Omental fat pad (tissue), 4 donors: ENCODE measurements at places on chromosomes 6 and 20. TPM values are rescaled to one million over a fixed set of nuclear protein-coding genes. Genes with fewer than 3 reads are reported as not detected.

FOXS1 gene
- total RNA-seq = 1.3 TPM

THBS2 gene
- total RNA-seq = 111 TPM

BHLHE23 gene
- total RNA-seq = not detected

SYTL3 gene
- total RNA-seq = 5.8 TPM

ENPP4 gene
- 27.3 TPM for total RNA-seq

MAK gene
- total RNA-seq = 1.3 TPM

TFAP2C gene
- total RNA-seq = 11.6 TPM

B3GALT4 gene
- 8.5 TPM for total RNA-seq

ZC3H12D gene
- 8.9 TPM for total RNA-seq

ABCF1 gene
- 50.7 TPM for total RNA-seq

CLIC1 gene
- total RNA-seq = 244 TPM

WFDC2 gene
- 3.0 TPM for total RNA-seq

RBPJL gene
- total RNA-seq = not detected

SNAI1 gene
- 3.3 TPM for total RNA-seq

HTR1B gene
- not detected for total RNA-seq

- no peak for DNase-seq
Measured at GRCh38 chr6:3333263-3333662, 74.5 kb downstream of the PSMG4 start.

DNA sequence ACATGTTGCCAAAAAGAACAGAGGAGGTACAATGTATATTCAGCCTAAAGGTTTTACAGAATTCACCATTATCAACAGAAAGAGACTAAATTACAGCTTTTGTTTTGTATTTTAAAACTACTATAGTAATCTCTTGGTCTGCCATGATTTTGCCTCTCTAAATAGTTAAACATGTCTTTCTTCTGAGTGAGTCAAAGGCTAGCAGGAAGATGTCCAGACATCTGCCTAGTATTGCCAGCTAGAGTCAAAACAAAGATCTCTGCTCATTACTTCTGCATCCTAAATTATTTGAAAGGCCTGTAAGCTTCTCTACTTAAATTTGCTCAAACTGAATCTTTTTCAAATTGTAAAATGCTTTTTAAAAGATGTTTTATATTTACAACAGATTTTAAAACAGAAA, 8.8 kb downstream of the ASF1A start:
- DNase-seq = no peak

DNA sequence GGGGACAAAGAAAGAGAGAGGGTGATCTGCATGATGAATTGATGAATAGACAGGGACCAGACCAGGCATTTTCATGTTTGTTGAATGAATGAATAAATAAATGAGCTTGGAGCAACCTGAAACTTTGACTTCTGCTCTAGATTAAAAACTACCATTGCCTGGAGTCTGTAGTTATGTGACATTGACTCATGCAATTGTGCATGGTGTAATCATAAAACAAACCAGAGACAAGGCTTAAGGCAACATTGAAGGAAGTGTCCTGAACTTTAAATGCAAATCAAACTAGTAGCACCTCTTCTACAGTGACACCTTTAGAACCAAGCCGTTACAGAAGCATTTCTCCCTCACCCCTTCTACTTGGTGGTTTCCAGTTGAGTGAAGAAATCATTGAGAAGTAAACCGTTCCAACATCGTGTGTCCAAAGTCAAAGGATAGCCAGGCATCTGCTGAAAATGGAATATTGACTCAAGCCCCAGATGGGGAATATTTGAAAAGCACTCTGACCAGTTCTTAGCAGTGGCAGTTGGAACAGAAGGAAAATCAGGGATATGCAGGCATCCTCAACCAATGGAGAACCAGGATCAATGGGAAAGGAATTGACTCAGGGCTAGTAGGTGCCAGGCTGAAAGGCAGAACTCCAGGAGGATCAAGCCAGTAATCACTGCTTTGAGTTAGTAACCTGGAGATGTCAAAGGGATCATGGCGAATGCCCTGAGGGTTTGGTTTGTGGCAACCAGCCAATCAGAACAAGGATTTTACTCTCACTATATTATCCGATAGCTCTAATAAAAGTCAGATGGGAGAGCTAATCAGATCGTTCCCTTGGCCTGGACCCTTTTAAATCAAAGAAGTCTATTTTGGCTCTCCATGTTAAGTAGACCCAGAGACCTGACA, 171.2 kb upstream of the TSHZ2 start:
- no peak for DNase-seq

DNA sequence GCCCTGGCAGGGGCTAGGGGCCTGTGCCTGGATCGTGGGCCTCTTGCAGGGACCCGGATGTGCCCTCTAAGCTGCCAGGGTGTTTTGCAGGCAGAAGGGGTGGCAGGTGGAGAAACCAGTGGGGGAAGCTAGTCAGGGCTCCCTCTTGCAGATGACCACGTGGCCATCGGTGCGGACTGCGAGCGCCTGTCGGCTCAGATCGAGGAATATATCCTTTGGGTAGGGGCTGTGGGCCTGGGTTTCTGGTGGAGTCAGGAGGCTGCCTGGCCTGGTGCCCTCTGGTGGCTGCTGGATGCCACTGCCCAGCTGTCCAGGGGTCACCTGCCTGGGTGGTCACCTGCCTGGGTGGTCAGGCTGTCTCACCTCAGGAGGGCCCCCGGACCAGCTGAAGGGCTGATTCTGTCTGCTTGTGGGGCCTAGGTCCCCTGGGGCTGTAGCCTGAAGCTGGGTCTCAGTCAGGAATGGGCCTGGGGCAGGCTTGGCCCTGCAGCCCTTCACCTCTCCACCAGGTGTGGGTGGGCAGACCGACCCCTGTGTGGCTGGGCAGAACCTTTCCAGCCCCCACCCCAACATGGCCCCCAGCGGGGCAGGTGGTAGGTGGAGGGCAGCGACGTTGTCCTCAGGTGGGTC, 6.7 kb downstream of the TCEA2 start:
- no peak for DNase-seq

- no peak for DNase-seq
Measured at GRCh38 chr6:74607468-74607867, 598.4 kb downstream of the COL12A1 start.

- DNase-seq = no peak
Measured at GRCh38 chr20:60261333-60261732, 303.1 kb downstream of the CDH26 start.

DNA sequence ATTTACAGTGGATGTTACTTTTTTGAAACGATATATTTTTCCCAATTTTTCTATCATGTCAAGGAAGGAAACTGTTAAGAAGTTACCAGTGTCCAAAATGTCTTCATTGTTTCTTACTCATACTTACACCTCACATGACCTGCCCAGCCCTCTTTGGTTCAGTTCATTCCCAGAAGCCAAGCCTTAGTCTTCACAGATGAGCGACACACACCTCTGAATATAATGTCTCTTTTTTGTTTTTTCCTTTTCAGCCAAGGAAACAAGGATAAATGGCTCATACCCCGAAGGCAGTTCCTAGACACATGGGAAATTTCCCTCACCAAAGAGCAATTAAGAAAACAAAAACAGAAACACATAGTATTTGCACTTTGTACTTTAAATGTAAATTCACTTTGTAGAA, 225.2 kb downstream of the SMOC2 start:
- no peak for DNase-seq

DNA sequence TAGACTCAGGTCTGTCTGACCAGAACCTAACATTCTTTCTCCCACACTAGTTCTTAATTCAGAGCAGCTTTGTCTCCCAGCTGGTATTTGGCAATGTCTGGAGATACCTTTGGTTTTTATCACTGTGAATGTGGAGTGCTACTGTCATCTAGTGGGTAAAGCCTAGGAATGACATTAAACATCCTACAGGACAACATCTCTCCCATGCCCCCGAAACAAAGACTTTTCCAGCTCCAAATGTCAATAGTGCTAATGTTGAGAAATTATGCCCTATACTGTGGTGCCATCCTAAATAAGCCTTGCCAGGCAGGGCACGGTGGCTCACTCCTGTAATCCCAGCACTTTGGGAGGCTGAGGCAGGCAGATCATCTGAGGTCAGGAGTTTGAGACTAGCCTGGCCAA, 4.2 kb upstream of the TTPAL start:
- DNase-seq = no peak

DNA sequence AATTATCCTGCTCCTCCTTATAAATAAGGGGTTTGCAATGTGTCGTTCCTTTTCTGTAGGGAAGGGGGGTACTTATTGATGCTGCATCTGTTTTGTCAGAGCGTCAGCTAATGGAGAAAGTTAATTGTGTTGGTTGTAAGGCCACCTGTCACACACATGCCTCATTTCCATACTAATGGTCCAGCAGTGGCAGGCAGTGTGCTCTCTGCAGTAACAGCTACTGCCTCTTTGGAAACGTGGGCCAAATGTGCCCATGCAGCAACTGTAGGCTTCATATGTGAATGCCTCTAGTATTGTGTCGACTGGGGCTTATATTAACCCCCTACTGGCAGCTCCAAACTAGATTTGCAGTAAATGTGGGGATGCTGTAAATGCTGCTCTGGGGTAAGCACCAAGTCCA, 56.3 kb upstream of the OLIG3 start:
- no peak for DNase-seq

GRCh38 chr20:63544241-63544957, 3.1 kb downstream of the SRMS start:
- DNase-seq = no peak

- DNase-seq = no peak
Measured at GRCh38 chr20:34524426-34524825, 8.2 kb downstream of the DYNLRB1 start.

- DNase-seq = no peak
Measured at GRCh38 chr20:31678389-31679356, 41.0 kb downstream of the COX4I2 start.

DNA sequence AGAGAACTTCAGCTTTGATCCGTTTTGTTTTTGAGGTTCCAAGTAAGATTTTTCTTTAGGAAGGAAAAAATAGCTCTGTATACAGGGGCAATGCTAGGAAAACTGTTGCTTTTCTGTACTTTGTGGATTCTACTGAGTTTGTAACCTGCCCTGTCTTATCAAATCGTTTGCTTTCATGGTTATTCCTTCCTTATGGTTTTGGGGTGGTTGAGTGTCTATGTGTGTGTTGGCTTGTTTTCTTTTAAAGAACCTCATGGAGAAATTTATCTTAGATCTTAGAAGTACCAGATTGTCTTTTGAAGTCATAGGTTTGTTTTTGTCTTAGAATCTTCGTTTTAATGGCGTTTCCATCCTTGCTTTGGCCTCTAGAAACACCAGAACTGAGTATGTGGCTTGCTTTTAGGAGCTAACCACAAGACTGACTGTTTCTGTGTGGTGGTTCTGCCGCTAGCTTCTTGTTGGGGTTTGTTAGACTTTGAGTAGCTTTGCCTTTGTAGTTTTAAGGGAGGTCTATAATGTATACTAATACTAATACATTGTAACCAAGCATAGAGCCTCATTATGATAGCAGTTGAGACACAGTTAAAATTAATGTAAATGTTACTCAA, 86.8 kb downstream of the RPP40 start:
- no peak for DNase-seq

- DNase-seq = no peak
Measured at GRCh38 chr20:32772046-32772445, 9.9 kb downstream of the DNMT3B start.

- peak; percentile 87 for DNase-seq
Measured at GRCh38 chr6:41027799-41028560, 11.0 kb downstream of the UNC5CL start.

DNA sequence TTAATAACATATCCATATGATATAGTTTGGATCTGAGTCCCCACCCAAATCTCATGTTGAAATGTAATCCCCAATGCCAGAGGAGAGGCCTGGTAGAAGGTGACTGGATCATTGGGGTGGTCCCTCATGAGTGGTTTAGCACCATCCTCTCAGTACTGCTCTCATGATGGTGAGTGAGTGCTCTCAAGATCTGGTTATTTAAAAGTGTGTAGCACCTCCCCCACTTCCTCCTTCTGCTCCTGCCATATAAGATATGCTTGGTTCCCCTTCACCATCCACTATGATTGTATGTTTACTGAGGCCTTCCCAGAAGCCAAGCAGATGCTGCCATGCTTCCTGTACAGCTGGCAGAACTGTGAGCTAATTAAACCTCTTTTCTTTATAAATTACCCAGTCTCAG, 22.9 kb downstream of the IRF4 start:
- DNase-seq = no peak

GRCh38 chr20:32241807-32242206, 34.1 kb downstream of the POFUT1 start:
- no peak for DNase-seq

DNA sequence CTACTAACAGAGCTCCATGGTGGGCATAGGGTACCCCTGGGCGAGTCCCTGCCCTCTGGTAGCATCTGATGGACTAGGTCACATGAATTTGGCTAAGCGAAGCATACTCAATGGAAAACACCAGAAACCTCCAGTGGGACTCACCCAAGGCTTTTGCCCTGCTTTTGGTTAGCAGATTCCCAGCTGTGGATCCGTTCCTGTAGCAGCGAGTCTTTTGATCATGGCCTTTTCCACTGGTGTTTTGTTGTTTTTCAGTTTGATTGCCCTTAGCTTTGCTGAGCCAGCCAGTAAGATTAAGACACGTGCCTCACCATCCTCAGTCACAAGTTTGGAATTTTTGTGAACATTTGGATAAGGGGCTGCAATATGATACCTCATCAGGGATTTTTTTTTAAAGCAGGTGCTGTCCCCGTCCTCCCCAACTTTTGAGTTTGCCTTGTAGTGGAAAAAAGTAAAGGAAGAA, 8.0 kb downstream of the TNFAIP3 start:
- DNase-seq = no peak

GRCh38 chr6:49530141-49530776, 20.2 kb upstream of the C6orf141 start:
- DNase-seq = no peak

DNA sequence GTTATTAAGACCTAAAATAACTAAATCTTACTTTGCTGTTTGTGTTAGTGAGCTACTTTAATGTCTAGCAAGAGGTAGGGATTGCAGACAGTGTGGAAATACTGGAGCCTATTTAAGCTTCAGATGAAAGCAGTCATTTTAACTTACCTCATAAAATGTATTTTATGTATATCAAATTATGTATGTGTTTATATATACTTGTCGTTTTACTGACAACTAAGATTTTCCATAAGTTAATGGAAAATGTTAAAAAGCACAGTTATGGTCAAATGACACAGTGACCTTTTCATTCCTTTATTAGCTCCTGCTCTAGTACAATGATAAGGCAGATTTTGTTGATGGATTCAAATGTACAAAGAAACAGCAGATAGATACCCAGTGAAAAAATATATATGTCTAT, 34.6 kb downstream of the QKI start:
- no peak for DNase-seq

DNA sequence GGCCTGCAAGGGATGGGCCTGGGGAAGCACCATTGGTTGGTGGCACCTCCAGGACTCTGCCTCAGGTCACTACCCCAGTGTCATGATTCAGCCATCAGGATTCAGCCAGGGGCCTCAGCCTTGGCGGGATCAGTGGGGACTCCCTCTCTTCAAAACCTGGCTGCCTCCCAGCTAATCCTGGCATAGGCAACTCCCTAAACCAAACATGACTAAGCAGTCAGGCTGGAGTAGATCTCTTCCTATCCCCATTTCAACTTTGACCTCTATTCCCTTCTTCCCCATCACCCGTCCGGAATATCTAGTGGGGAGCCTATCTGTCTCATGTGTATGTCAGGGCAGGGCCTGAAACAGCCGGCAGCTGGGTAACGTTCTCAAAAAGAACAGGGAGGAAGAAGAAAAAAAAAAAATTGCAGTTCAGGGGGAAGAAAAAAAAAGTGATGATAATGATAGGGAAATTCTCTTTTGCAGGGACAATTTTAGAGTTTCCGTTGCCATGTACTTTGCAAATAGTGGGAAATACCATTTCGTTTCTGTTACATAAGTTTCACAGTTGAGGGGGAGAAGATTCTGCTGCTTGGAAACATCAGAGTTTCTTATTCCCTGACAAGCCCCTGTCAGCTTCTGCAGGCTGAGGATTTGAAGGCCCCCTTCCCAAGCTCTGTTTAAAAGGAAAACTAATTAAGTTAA, 4.1 kb upstream of the PREX1 start:
- peak; percentile 35 for DNase-seq
